ENCODE measurements at places on chromosomes 16 and 17.

DNA sequence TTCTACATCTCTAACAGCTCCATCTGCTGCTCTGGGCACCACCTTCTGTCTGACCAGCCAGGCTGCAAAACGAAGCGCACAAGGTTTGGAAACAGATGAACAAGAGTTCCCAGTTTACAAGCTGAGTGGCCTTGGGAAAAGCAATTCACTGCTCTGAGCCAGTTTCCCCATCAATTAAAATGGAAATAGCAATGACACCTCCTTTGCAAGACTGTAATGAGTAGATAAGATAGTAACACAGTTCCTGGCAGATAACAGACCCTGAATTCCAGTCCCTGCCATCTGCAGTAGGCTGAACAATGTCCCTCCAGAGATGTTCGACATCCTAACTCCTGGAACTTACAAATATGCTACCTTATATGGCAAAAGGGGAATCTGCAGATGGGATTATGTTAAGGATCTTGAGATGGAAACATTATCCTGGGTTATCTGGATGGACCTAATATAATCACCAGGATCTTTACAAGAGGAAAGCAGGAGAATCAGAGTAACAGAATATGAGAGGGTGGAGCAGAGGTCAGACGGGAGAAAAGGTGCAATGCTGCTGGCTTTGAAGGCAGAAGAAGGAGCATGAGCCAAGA is 27.9 kb downstream of the CPPED1 start:
- no peak for DNase-seq

DNA sequence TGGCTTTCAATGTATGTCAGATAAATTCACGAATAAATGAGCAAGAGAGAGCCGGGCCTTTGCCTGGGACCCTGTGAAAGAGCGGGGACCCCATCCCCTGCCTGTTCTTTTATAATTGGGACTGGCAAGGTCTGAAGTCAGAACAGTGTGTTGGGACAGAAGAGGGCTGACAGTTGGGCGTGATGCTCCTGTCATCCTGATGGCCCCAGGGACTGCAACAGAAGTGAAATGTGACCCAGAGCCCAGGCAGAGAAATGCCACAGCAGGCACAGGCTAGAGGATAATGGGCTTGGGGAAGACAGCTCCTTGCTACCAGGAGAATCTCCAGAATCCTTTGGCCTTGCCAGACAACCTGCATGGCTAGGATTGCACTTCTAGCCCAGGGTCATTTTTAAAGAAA is 37.9 kb downstream of the GSG1L start:
- no peak for DNase-seq

- DNase-seq: peak; percentile 65
Measured at GRCh38 chr17:75876190-75876937, 2.0 kb downstream of the TRIM47 start.

DNA sequence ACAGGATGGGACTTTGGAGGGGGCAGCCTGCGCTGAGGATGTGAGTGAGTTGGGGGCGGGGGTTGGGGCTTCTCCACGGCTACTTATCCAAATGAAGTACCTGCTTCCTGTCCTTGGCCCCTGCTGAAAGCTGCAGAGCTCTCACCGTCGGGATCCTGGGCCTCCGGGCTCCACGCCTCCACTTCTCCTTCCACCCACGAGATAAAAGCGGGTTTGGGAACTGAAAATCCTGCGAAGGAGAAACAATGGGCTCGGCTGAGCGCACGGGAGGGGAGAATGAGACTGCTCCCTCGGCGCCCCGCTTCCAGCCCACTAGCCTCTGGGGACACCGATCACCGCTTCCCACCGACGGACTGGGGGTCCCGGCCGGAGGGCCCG is 486 bp downstream of the ZNF785 start:
- DNase-seq: no peak

GRCh38 chr16:10466313-10466712 is 80.5 kb downstream of the ATF7IP2 start:
- DNase-seq: no peak

- no peak for DNase-seq
Measured at GRCh38 chr16:8768692-8769091, 28.7 kb downstream of the TMEM186 start.

GRCh38 chr16:84823926-84824325 is 4.1 kb downstream of the CRISPLD2 start:
- no peak for DNase-seq

- DNase-seq: no peak
Measured at GRCh38 chr16:5851393-5851982, 753.9 kb upstream of the EEF2KMT start.

DNA sequence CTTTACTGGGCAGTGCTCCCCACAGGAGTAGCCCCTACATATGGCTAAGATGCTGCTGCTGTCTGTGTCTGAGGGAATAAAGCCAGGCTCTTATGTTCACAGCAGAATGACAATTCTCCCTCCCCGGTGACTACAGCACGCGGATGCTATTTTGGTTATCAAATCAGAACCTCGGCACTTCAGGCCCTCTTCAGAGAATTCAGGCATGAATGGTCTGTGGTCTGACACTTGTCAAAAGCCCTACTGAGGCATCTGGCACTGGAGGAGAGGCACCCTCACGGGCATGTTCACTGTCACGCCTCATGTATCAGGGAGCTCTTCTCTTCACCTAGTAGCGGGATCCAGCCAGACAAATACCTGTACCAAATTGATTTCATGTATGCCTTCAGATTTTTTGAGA is 30.4 kb downstream of the KIAA0513 start:
- no peak for DNase-seq

DNA sequence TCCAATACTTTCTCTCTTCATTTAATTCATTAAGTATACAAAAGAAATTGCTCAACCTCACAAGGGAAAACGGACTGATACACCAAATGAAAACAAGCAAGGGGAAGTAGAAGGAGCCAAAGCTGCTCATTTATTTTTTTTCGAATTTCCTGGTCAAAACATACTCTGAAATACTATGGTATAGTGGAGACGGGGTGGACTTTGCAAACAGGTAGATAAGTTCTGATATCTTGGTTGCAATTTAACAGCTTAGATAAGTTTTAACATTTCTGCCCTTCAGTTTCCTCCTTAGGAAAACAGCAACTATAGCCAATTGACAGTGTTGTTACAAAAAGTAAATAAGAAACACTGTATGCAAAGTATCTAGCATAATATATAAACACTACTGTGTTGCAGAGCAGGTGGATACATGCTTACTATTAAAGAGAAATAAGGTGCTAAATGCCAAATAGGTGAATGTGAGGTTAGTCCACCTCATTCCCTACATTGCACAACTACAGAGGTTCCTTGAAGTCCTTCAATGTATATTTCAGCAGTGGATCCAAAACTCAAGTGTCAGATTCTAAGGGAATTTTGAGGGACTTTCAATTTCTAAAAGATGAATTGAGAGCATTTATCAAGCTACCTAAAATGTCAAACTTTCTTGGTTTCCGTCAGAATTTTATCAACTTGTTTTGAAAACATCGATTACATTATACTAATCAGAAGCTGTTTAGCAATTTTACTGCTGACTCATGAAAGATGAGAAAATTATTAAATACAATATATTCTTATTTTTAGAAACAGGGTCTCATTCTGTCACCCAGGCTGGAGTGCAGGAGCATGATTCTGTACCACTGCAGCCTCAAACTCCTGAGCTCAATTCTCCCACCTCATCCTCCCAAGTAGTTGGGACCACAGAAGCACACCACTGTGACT is 11.0 kb downstream of the CCDC47 start:
- DNase-seq: no peak

GRCh38 chr17:74757931-74758847 is 9.8 kb downstream of the NHERF1 start:
- no peak for DNase-seq

GRCh38 chr17:81535007-81535328 is 6.8 kb downstream of the FSCN2 start:
- no peak for DNase-seq

- no peak for DNase-seq
Measured at GRCh38 chr17:46796524-46796923, 22.0 kb downstream of the WNT3 start.

DNA sequence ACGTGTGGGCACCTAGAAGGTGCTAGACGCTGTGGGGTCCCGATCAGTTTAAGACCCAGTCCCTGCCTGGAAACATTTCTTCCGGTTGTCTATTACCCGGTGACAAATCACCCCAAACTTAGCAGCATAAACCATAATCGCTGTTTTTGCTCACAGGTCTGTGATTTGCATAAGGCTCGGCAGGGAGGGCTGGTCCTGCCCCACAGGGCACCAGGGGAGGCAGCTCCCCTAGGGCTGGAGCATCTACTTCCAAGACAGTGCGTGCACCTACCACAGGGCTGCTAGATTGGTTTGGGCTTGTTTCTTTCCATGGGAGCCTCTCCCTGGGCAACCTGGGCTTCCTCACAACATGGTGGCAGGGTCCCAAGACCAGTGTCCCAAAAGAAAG is 214.5 kb upstream of the CIBAR2 start:
- no peak for DNase-seq

DNA sequence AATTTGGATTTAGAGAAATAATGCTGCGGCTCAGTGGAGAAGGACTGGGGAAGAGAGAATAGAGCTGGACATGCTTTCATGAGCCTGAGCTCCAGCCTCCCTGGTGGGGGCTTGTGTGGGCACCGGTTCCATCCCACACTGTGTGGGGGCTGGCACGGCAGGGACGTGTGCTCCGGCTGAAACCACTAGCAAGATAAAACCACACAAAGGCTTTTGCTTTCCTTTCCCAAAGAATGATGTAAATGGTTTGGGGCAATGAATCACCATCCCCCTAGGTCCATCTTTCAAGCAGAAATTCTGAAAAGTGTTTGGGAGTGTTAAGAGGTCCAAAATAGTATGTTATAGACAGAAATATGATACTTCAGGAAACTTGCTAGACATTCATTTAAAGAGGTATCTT is 77.0 kb downstream of the CDH11 start:
- no peak for DNase-seq

DNA sequence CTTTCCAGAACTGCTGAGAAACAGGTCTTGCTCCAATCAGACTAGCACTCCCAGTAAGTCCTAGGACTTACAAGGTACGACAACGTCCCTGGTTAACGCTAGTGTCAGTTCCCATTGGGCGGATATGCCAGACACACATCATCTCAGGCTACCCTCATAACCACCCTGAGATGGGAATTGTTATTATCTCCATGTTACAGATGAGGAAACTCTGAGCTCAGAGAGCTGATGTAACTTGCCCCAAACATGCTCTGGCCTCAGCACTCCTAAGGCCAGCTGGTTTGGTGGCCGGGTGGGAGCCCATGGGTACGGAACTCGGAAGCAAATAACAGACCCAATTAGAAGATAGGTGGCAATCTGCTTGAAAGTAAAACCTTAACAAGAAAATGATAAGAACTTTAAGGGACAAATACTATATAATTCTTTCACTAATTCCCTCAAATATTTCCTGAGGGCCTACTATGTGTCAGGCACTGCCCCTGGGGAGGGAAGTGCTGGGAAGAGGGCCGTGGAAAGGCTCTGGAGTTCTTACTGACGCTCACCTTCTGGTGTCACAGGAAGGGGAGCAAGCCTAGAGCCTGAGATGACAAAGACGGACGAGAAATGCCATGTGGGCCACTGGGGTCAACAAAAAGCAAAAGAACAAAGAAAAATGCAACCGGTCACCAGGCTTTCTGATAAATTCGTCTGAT is 6.9 kb downstream of the CREBBP start:
- no peak for DNase-seq

GRCh38 chr16:20114356-20114755 is 40.7 kb upstream of the GPR139 start:
- DNase-seq: no peak

- no peak for DNase-seq
Measured at GRCh38 chr17:81511554-81511803, 1.1 kb downstream of the ACTG1 start.

DNA sequence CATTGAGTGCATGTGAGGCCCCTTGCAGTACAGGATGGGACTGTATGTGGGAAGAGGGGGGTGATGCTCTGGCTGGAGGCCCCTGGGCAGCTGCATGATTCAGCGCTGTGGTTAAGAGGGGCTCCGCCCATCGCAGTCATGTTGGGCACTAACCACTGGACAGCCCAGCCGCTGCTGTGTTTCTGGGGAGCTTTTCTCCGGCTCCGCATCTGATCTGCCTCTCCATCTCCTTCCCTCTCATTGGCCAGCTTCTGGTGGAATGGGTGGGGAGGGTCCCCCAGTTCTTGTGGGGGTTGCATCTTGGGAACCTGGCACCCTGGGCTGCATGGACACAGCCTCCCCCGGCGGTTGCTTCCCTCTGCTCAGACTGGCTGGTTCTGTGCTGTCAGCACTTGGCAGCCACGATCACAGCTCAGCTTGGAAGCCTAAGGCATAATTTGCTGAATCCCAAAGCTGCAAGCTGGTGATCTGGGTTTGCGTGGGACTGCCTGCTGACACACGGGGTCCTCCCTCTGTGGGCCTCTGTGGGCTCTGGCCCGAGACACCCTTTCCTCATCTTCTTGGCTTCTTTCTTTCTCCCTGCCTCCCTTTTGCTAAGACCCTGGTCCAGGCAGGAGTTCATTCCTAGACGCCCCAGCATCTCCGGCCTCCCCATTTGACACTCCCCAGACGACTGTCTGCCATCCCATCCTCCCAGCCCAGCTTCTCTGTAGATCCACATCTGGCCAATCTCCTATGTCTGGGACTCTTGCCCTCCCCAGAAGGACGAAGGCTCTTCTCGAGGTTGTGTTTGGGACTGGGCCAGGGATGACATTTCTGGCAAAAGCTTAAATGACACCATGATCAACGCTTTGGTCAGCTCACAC is 168.3 kb downstream of the SEC14L1 start:
- no peak for DNase-seq

DNA sequence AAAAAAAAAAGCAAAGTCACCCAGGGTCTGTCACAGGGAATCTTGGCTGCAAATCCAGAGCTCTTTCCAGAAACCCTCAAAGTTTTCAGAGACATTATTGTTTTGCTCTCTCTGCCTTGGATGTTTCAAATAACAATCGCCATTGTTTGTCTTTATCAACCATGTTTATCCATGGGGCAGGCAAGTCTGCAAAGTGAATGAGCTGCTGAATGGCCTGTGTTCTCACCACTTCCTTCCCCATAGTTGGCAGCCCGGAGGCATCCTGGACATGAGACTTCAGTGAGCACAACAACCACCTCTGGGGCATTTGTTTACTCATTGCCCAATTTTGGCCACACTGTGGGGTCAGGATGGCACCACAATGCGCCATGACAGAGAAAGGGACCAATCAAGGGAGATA is 53.1 kb upstream of the USP7 start:
- no peak for DNase-seq

GRCh38 chr16:30539000-30539964 is 4.6 kb upstream of the ZNF747 start:
- DNase-seq: no peak

DNA sequence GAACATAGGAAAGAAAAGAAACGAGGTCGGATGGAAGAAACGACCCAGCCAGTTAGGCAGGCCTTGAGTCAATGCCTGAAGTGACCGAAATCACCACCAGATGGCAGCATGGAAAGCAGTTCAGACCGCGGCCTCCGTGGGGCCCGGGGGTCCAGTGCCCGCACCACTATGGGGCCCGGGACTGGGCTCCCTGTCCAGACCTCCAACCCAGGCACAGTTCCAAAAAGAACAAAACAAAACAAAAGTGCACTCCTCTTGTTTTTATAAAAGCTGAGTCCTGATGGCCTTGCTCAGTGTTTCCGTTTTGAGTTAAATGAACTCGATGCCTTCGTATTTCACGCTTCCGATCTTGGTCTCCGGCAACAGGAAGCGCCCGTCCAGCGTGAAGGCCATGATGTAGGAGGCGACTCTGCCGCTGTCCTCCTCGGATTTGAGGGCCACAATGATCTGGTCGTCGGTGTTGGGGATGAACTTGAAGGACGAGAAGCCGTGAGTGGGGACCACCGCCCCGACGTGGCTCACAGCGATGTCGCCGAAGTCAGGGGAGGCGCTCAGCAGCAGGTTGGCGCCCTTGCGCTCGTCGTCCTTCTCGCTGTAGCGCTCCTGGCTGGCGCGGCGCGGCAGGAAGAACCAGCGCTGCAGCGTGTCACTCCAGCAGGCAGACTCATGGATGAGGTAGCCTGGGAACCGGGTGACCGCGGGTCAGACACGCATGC is 13.7 kb upstream of the LGALS3BP start:
- peak; percentile 36 for DNase-seq
